ENCODE measurements at places on chromosomes 3 and 15.
A peak's percentile ranks its signal among the peaks of the same experiment; 100 is the strongest.

DNA sequence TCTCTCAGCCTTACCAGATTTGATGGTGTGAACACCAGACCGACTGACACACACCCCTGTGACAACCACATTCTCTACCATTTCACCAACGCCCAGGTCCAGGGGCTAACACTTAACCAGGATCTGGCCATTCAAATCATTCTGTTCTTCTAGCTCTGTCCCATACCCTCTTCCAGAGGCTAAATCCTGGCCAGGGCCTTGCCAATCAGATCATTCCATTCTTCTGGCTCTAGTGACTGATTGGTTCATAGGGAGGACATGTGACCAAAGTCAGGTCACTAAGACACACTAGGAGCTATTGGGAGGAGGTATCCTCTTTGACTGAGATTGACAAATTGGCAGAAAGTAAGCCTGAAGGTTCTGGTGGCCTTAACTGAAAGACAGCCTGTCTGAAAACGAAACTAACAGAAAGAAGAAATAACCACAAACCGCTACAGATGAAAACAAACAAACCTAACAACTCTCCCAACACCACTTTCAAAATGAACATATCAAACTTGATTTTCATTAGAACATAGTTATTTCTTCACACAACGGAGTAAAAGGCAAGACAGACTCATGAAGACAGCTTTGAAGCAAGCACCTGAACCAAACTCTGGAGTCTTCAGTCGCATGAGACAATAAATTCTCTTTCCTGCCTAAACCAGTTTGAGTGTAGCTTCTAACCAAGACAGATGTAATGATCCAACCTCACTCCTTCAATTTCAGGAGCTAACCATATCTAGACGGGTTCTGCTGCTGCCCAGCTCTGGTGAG, 68.5 kb downstream of the TRANK1 start:
- no peak overlapping the region for H3K27ac ChIP-seq
- H3K4me3 ChIP-seq = no peak overlapping the region
- no peaks in the 10 kb centered on the region for H3K36me3 ChIP-seq
- no peak for DNase-seq
- H3K27me3 ChIP-seq = no peaks in the 10 kb centered on the region

- no peak for DNase-seq
- no peak overlapping the region for H3K4me3 ChIP-seq
- no peaks in the 10 kb centered on the region for H3K36me3 ChIP-seq
- no peaks in the 10 kb centered on the region for H3K27me3 ChIP-seq
- H3K27ac ChIP-seq = peak overlapping the region; percentile 61
These were observed 57.4 kb downstream of the ARHGAP31 start for GRCh38 chr3:119351581-119351980.

DNA sequence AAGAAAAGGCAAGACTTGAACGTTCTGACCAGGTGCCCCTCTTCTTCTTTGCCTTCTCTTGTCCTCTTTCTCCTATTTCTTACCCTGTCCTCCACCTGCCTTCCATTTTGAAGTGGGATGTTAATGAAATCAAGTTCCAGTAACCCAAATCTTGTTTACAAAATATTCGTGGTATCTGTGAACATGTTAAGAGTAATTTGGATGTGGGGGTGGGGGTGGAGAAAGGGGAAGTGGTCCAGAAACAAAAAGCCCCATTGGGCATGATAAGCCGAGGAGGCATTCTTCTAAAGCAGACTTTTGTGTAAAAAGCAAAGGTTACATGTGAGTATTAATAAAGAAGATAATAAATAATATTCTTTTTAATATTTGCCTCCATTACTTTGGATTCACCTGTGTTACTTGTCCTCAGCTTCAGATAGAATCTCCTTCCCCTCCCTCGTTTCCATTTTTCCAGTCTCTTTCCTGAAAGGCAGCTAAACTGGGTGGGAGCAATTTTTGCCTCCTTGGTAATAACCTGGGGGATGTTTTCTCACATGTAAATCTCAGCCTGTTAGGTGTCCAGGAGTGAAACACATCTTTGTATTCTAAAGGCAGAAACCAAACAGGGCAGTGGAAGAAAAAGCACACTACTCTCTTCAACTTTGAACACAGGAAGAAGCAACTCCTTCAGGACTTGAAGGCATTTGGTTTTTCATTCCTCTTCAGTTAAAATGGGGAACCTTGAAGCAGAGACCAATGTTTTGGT, 3.2 kb downstream of the CHST2 start:
- peak overlapping the region; percentile 76 for H3K4me3 ChIP-seq
- no peak for DNase-seq

- peaks cover 3% of the 10 kb centered on the region for H3K36me3 ChIP-seq
- peak overlapping the region; percentile 86 for H3K4me3 ChIP-seq
- DNase-seq = no peak
- H3K4me1 ChIP-seq = peaks cover 8% of the 10 kb centered on the region
- H3K27ac ChIP-seq = peak overlapping the region; percentile 12
These were observed 1.2 kb downstream of the HRH1 start for GRCh38 chr3:11155341-11156025.

DNA sequence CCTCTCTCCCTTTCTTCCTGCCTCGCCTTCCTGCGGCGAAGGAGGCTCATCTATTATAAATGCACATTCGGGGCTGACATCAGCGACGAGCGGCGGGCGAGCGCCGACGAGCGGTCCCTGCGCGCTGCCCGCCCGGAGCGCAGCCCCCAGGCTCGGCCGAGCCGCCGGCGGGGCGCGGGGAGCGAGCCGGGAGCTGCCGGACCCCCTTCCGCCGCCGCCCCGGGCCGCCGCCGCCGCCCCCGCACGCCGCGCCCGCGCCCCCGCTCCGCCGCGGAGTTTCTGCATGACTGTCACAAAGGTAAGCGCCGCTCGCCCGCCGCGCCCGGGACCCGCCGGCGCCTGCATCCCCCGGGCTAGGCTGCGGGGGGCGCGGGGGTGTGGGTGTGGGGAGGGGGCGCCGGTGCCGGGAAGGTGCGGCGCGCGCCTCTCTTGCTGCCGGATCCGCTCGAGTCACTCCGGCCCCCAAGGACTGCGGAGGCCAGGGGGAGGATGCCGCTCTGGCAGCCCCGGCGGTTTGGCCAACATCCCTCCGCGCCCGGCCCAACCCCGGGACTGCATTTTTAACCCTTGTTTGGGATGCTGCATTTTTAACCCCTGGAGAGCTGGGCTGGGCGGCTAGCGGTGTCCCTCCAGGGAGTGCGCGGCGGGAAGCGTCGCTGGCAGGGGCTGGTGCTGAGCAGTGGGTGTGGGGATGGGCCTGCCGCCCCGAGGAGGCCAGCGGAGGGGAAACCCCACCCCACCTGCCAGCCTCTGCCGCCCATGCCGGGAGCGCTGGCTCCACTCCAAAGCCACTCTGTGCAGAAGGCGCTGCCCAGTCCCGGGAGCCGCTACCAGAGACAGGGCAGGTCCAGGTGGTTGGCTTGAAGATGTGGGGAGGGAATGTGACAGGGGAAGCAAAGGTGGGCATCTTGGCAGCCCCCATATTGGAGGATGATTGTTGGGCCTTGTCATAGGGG, at the start of gene CORO2B:
TSS of gene CORO2B (plus strand) at position 14 of the 956 bp plus-strand sequence. CDS start at position 284, 270 bp downstream.
- peaks cover 46% of the 10 kb centered on the region for H3K27me3 ChIP-seq
- H3K36me3 ChIP-seq = no peaks in the 10 kb centered on the region
- peaks cover 24% of the 10 kb centered on the region for H3K4me1 ChIP-seq
- no peak for DNase-seq
- H3K4me3 ChIP-seq = peak within 1 kb of the TSS; percentile 89
